GM13977 (cell line): ENCODE measurements at places on chromosomes 5 and 9.
A peak's percentile ranks its signal among the peaks of the same experiment; 100 is the strongest.

GRCh38 chr9:126225611-126226609 is 100.7 kb upstream of the MVB12B start:
- no peak for DNase-seq

GRCh38 chr5:147743012-147743411 is 39.5 kb downstream of the JAKMIP2 start:
- DNase-seq = no peak

DNA sequence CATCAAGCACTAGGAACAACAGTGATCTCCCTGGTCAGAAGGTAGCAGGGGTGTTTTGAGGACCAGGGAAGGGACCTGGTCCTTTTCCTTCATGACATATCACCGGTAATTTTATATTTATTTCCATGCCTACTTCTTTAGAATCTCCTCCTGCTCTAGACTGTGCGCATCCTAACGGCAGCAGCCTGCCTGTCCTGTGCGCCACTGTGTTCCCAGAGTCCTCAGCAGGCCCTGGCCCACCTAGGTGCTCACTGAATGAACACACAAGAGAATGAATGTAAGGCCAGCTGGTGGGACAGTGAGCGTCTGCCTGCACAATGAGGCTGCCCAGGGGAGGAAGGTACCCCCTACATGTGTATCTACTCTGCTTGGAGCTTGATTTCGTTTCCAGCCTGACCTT is 51.5 kb downstream of the C5orf15 start:
- DNase-seq = no peak

- DNase-seq = no peak
Observed at GRCh38 chr9:115764645-115765044, 388.9 kb upstream of the PAPPA start.

DNA sequence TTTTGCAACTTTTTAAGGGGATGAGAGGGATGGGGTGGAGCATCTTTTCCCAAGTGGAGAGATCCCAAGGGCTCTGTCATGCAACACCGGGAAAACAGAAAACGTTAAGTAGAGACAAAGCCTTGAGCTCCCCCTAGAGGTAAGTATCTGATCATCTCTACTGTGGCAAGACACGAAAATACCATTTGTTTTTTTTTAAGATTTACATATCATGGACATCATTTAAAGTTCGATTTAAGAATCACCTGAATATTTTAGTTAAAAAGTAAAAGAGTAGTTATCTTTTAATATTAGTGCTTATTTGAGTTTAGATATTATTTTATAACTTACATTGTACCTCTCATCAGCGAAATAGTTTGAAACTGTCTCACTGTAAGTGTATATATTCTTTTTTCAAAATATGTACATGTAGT is 200.4 kb downstream of the LRRC70 start:
- peak; percentile 73 for DNase-seq

- DNase-seq = no peak
Observed at GRCh38 chr5:79190235-79190529, 45.7 kb upstream of the JMY start.

DNA sequence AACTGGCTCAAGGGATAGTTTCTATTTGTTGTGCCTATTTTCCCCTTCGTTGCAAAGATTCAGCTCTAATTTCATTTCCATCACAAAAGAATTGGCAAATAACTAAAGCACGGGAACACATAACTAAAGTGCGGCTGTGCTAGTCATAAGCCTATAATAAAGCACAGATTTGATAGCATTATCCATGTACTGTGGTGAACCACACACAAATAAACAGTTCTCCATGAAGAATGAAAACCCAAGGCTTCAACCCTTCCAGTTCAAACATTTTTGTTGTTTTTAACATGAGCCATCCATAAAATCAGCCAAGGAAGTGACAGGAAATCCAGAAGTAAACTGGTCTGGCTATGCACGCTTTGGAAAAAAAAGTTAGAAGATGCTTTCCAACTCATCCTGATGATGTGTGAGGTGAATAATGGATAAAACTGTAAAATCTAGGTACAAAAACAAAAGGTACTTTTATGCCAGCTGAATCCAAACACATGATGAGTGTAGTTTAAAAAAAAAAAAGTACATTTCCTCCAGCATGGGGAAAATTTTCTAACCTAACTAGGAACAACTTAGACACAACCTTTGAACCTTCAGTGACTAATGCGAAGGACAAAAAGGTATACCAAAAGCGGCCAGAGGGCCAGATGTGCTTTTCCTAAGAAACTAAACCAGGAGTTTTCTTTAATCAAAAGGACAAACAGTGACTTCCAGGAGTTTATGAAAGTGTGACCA is 10.2 kb downstream of the ZNF608 start:
- no peak for DNase-seq

DNA sequence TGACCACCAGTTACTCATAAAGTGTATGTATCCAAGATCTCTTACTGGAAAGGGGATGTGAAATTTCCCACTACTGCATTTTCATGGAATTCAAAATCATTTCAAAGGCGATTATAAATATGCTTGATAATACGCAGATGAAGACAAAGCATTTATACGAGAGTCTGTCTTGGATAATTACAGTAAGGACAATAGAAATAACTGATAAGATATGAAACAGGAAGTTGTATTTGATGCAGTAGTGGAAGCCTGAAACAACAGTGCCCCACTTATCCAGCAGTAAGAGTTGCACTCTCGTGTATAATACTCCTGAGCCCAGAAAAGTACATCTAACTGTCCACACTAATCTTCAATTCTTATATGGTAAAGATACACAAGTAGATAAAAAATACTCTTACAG is 188.7 kb upstream of the POU5F2 start:
- DNase-seq = no peak

GRCh38 chr9:96771124-96771523 is 6.8 kb downstream of the ZNF510 start:
- no peak for DNase-seq

- DNase-seq = no peak
Observed at GRCh38 chr9:113129884-113130283, 20.9 kb upstream of the SLC31A2 start.
